CD4-positive, alpha-beta T cell treated with Interleukin-17A for 1 hour (primary cell): ENCODE measurements at places on chromosomes 1 and 21.
A peak's percentile ranks its signal among the peaks of the same experiment; 100 is the strongest.

GRCh38 chr1:103197216-103197615, 88.9 kb upstream of the COL11A1 start:
- DNase-seq = no peak

GRCh38 chr1:51309291-51309690, 21.1 kb downstream of the TTC39A start:
- DNase-seq = no peak

DNA sequence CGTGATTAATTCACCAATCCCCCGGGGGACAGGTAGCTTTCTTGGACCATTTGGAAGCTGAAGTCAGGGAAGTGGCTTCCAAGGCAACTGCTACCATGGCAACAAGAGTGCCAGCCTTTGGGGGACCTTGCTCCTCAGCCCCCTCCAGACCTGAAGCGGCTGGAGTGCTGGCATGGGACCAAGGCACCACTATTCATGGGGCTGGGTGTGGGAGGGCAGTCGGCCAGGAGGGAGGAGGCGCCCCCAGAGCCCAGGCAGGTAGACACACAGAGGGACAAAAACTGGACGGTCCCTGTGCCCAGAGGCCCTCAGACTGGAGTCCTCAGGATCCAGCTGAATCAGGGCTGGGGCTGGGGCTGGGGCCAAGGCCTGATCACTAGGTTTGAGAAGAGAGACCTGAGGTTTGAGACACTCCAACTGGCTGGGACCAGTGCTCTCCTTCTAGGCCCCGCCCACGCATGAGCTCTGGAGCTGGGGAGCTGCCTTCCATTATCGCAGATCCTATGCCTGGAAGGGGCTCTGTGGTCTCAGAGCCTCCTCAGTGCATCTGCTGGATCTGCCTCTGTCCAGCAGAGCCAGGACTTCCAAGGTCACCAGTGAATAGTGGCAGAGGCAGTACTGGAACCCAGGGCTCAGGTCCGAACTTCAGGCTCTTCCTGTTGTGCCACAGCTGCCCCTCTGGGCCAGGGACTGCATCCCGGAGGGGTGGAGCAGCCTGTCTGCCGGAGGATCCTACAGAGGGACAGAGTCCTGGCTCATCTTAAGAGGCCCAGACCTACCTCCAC, 3.3 kb upstream of the KNCN start:
- DNase-seq = no peak

DNA sequence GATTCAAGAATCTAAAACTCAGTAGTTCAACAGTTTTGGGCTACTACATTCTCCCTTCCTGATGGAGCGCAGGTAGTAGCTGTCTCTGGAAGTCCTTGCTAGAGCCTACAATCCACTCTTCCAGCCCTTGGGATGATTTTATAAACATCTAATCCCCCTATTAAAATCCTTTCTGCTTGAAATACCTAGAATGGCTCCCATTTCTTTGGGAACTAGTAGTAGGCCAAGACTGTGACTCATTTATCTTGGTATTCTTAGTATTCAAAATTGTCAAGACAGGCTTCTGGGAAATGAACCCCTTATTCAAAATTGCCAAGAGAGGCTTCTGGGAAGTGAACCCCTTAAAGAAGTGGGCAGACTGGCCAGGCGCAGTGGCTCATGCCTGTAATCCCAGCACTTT, 142.5 kb upstream of the FGGY start:
- DNase-seq = no peak

DNA sequence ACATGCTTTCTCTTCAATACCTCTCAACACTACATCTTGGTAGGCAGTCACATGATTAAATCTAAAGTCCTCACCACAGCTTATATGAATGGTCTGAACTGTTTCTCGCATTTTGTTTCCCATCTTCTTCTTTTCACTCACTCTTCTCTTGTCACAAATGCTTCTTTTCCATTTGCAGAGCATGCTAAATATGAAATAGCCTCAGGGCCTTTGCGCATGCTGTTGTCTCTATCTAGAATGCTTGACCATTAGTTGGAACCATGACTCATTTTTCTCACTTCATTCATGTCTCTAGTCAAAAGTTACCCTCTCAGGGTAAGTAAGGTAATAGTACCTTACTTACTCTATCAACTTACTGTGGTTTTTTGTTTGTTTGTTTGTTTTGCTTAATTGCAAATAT, 239.7 kb downstream of the PTPRC start:
- DNase-seq = no peak

DNA sequence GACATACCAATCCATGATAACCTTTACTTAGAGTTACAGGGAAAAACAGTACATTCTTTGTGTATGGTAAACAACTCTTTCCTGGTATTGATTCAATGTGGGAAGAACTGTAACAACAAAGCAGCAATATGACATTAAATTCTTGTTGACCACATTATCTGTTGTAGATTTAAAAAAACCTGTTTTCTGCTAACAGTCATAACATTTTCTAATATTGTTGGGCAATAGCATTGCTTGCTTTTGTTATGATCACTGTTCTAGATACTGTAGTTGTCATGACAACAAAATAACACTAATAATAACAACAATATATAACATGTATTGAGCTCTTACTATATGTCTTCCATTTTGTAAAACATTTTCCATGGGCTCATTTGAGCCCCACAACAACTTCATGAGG, 54.2 kb downstream of the PDE4B start:
- no peak for DNase-seq

DNA sequence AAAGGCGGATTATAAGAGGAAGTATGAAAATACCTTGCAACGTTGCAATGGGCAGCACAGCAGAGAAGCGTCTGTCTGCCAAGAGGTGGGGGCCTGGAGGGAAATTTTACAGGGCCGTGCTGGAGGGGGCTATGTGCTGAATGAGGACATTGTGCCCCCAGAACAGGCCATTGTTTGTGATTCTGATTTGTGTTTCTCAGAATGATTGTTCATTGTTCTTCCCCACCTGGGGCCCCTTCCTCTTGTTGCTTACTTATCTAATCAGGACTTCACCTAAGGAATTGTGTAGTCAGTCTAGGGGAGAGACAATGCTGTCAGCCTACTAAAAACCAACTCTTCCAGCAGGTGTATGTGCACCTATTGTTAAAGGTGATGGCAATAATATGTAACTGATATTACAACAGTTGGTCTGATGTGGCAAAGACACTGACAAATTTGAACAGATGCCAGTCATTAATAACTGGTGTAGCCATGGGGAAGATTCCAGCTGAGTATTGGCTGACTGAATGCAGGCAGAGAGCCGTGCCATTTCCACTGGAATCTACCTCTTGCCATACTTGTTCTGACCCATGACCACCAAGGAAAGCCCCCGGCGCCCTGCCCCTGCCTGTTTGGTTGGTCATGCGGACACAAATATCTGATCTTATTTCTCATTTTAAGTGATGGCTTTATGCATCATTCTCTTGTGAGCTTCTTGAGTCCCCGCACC, 45.2 kb upstream of the PSEN2 start:
- no peak for DNase-seq

GRCh38 chr1:40495315-40495903, 13.2 kb upstream of the EXO5 start:
- no peak for DNase-seq

DNA sequence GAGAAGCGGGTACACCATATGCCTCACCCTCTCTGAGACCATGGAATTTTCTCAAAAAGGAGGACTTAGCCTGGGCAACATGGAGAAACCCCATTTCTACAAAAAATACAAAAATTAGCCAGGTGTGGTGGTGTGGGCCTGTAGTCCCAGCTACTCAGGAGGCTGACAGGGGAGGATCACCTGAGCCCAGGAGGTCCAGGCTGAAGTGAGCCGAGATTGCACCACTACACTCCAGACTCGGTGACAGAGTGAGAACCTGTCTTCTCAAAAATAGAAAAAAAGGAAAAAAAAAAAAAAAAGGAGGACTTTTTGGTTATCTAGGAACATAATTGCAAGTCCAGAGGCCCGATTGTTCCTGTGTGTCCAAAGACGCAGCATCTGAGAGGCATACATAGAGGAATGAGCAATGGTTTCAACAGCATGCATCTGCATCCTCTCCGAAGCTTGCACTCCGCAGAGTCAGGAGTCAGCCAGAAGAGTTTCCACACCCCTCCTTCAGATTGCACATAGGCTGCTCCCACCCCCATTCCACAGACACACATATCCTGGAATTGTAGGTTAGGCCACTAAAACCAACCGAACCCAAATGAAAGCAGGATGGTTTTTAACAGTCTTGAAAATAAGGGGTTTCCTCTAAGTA, 2.5 kb upstream of the TBX15 start:
- no peak for DNase-seq

- no peak for DNase-seq
These were observed 97.8 kb downstream of the TYW3 start for GRCh38 chr1:74830766-74831165.

GRCh38 chr1:234586892-234587485, 23.0 kb downstream of the IRF2BP2 start:
- no peak for DNase-seq

- no peak for DNase-seq
These were observed 141.0 kb upstream of the ZC3H11B start for GRCh38 chr1:219753914-219754313.

- no peak for DNase-seq
These were observed 232.8 kb upstream of the PTBP2 start for GRCh38 chr1:96488777-96489176.

DNA sequence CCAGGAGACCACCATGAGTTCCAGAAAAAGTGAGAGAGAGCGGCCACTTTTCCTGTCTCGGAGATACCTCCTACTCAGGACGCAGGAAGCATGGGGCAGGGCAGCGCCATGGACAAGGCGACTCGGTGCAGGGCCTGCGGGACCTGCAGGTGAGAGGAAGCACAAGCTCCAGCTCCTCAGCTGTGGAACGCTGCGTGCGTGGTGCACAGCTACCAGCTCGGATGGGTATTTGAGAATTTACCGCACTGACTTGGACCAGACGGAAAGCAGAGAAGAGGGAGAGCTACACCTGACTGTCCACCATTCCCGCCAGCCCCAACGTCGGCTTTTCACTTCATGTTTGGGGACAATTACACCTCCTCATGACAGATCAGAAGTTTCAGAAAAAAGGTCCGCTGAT, 8.2 kb upstream of the CDK11A start:
- no peak for DNase-seq

DNA sequence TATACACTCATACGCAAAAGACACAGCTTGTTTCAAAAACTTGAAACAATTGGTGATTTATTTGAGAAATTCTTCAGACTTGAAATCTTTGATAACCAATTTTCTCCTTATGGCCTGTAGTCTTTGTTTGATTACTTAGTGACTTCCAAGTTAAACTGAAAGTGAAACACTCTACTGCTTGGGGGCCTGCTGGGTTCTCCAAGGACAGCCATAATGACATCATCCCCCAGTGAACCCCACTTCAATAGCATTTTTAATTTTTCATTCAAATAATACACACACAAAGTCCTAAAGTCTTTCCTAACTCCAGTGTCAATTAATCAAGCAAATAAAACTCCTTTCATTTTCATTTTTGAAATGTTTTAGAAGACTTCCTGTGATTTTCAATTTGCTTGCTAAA, 59.2 kb downstream of the KRTAP19-8 start:
- peak; percentile 26 for DNase-seq

- DNase-seq = no peak
These were observed 118.4 kb downstream of the CRYAA start for GRCh38 chr21:43287111-43287760.

GRCh38 chr1:217078959-217079358, 355.7 kb upstream of the ESRRG start:
- DNase-seq = no peak

DNA sequence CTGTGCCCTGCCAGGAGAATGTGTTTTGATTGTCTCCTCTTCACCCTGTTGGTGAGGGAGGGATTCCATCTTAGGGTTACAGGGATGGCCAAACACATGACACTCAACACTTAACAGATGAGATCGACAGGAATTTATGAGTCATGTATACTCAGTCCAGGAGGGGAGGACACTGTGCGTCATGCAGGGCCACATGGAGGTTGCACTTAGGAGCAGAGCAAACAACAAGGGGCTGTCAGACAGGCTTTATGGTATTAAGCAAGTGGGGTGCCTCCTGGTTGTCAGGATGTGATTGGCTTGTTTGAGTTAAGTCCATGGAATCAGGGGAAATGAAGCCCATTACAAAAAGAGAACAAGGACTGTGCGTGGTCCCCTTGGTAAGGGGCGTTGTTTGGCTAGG, 26.9 kb downstream of the EDARADD start:
- DNase-seq = no peak

GRCh38 chr1:2911421-2912178, 109.7 kb upstream of the ACTRT2 start:
- no peak for DNase-seq

DNA sequence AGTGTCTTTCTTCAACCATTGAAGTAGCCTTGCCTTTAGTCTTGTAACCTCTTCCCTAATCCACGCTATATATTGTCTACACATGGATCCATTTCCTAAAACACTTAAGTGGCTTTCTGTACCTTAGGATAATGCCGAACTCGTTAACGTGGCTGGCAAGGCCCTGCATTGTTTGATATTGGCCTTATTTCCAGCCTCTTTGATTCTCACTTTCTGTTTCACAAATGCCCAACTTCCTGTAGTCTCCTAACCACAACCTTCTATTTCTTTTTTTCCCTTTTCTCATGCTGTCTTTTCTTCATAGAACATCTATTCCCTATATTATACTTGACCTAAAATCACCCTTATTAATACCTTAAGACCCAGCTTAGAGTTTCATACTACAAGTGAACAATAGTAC, 536.0 kb downstream of the LMO4 start:
- DNase-seq = no peak

DNA sequence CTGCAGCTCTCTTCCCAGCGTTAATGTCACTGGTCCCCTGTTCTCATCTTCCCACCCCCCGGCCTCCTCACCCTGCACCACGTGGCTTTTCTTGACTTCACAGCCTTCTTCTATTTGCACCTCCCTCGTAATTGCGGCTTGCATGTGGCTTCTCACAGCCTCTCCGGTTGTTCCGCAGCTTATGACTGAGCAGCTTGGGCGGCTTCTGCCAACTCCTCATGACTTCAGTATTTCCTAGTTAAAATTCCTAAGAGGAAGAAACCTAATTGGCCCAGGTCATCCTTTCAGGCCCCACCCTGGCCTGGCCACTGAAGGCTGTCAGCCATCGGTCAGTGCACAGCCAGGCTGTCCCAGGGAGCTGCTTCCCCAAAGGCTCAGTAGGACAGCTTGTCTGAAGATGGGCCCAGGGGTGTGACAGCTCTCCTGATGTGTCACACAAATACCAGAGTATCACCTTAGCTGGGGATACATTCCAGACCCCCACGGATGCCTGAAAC, 8.6 kb upstream of the RERE start:
- no peak for DNase-seq

GRCh38 chr1:19484798-19485361, 459 bp downstream of the CAPZB start:
- no peak for DNase-seq

DNA sequence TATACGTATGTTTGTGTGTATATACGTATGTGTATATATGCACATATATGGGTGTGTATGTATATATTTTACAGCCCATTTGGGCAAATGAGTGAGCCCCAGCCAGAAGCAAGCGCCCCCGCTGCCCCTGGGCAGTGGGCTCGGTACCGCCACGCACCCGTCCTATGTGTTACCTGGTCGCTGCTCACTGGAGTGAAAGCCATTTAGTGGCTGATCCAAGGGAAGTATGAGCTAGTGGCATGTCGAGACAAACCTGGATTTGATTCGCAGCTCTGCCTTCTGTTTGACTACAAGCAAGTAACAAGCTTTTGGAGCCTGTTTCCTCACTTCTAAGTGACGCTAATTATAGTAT, 35.8 kb upstream of the JAK1 start:
- DNase-seq = no peak

- DNase-seq = no peak
These were observed 1.0 kb downstream of the MANEAL start for GRCh38 chr1:37794372-37795339.
